ENCODE measurements at places on chromosomes 7 and 10.

GRCh38 chr10:86686972-86687371 lies 18.7 kb downstream of the LDB3 start:
- DNase-seq: no peak

GRCh38 chr10:79223091-79224048 lies 123.9 kb upstream of the PPIF start:
- no peak for DNase-seq

- DNase-seq: no peak
Observed at GRCh38 chr7:49580761-49581160, 192.7 kb upstream of the VWC2 start.

DNA sequence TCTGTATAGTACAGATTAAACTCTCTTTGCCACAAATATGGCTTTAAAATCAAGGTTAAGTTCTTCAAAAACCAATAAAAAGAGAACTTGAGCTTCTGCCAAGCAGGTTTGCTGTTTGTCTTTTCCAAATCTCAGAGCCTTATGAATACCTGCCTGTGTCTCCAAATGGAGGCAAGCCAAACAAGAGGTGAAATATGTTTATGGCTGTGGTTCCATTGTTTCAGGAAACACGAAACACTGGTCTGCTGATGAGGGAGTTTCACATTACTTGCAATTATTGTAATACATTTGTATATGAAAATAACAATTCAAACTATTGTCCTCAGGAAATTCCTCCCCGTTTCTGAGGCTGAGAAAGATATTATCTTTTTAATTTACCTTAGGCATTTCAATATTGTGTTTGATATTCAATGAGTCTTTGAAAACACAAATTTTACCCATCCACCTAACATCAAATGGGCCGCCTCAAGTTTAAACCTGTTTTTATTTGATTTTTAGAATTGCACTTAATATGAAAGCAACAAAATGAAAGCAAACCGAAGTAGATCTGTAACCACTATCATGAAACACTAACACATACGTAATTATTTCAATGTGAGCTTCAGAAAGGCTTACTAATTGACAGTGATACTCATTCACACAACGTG lies 359.3 kb downstream of the HGF start:
- DNase-seq: no peak

- no peak for DNase-seq
Observed at GRCh38 chr7:23467291-23467805, 2.9 kb downstream of the IGF2BP3 start.

DNA sequence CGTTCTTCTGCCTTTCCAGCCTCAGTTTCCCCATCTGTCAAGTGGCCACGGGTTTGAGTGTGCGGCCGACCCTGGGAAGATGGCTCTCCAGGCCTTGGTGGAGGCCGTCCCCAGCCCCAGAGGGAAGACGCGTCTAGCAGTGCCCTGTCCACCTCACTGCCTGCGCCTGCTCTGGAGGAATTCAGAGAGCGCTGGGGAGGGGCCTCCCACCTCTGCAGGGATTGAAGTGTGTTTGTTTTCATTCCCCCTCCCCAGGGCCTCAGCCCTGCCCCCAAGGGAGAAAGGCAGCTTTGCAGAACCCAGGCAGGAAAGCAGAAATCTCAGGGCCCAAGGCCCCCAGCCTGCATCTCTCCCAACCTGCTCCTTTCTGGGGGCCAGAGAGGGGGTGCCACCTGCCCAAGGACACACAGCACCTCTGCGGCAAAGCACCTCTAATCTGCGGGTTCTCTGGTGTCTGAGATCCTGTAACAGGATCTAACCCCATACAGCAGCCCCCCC lies 91.0 kb downstream of the MICALL2 start:
- no peak for DNase-seq

DNA sequence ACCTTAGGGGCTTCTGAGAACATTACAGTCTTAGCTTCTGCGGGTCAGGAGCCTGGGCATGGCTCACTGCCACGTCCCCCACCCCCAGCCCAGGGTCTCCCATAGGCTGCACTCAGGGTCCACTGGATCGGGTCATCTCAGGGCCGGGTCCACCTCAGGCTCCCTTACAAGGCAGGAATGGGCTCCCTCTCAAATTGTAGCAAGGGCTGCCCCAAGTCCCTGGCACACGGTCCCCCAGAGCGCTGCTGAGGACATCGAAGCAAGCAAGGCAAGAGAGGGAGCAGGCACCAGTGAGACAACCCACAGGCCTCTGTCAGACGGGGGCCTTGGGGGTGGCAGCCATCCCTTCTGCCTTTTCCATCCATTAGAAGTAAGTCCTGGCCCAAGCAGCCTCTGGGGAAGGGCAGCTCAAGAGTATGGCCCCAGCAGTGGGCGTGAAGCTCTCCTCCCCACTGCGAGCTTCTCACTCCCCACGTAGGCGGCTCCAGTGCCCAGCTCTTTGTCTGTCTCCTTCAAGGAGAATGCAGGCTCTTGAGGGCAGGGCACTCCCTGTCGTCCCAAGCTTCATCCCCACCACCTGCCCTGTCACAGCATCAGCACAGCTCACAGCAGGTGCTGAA lies 18.0 kb upstream of the RET start:
- no peak for DNase-seq

GRCh38 chr10:100972115-100972903 lies 3.0 kb downstream of the SEMA4G start:
- DNase-seq: no peak

- no peak for DNase-seq
Observed at GRCh38 chr10:9992661-9993060, 1025.0 kb upstream of the CELF2 start.

- DNase-seq: peak; percentile 22
Observed at GRCh38 chr7:50851891-50852290, 69.2 kb upstream of the GRB10 start.

- no peak for DNase-seq
Observed at GRCh38 chr7:100088095-100088620, 611 bp upstream of the COPS6 start.

- no peak for DNase-seq
Observed at GRCh38 chr10:68364101-68364886, 31.6 kb upstream of the PBLD start.

DNA sequence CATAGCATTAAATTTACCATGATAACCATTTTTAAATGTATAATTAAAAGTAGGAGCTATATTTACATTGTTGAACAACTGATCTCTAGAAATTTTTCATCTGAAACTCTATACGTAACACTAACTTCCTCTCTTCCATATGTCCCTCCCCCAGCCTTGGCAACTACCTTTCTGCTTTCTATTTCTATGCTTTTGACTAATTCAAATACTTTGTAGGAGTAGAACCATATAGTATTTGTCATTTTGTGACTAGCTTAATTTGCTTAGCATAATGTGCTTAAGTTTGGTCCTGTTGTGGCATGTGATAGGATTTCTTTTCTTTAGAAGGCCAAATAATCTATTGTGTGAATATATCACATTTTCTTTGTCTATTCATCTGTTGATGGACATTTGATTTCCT lies 225.3 kb upstream of the POT1 start:
- no peak for DNase-seq

GRCh38 chr7:1706381-1706720 lies 36.3 kb downstream of the ELFN1 start:
- no peak for DNase-seq

GRCh38 chr7:90723866-90724265 lies 127.7 kb downstream of the CDK14 start:
- DNase-seq: no peak

- no peak for DNase-seq
Observed at GRCh38 chr10:86371691-86372090, 5.1 kb upstream of the GRID1 start.

- DNase-seq: peak; percentile 18
Observed at GRCh38 chr10:125691160-125691981, 8.4 kb upstream of the TEX36 start.

DNA sequence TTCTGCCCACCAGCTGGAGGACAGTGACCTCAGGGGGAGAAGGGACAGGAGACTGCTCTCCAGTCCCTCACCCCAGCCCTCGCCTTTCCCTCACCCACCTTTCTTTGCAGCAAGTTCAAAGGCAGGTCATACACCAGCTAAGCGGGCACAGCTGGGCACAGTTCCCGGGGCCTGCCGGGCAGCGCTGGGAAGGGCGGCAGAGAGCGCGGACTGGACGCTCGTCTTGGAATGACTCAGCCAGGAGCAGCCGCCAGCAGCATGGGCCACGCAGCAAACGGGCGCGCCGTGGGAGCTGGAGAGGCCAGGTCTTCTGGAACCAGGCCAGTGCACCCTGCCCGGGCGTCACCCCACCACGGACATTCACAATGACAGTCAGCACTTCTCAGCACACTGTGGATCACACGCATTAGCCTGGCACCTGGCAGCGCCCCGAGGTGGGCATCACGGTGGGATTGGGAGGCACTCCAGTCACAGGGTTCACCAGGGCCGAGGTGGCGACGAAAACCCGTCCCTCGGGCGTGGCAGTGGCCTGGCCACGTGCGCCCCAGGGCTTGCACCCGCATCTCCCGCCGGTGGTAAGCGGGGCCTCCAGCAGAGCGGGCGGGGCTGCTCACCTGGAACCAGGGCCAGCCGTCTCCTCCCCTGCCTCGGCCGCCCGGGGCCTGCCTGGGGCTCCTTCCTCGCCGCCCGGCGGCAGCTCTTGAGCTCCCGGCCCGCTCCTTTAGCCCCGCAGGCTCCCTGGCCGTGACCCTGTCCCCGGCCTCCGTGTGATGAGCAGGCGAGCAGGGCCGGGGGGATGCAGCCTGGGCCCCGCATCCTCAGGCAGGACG lies 29.0 kb upstream of the WDFY4 start:
- DNase-seq: peak; percentile 47

GRCh38 chr10:47127188-47127785 lies 172.7 kb upstream of the GDF10 start:
- no peak for DNase-seq

DNA sequence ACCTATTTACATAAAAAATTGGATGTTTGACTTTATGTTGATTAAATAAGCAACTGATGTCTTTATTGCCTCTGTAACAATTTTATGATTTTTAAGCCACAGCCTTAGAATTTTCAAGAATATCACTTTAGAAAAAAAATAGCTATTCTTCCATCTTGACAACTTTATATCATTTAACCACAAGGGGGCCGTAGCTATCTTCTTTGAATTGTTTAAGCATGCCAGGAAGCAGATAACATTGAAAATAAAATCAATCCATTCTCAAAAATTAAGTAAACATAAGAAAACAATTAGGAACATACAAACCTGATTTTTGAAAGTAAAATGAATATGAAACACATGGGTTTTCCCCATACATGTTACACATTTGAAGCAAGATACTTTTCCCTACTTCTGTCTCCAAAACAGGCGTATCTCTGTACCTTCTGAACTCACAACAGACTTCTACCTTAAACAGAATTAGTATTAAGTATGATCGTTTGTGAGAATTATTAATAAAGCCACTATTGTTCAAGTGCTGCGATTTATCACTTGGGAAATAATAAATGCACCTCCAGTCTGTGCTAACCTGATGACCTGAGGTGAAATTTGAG lies 209.0 kb downstream of the CACNA2D1 start:
- peak; percentile 5 for DNase-seq

GRCh38 chr7:155846936-155847335 lies 34.7 kb upstream of the SHH start:
- no peak for DNase-seq

DNA sequence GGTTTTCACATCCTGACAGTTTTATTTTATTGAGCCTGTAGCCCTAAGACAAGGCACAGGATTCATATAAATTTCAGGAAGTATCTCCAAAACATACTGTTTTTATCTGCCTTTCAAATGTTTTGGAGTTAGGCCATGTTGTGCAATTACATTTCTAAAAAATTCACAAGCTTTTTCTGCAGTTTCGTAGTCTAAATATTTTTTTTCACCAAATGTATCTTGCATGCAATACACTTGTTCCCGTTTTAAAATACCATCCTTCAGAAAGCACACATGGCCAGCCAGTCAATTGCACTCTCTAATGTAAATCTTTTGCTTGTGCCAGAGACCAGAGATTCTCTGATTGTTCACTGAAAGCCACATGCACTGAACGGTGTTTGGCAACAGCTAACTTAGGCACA lies 161.5 kb upstream of the PRKCQ start:
- no peak for DNase-seq

DNA sequence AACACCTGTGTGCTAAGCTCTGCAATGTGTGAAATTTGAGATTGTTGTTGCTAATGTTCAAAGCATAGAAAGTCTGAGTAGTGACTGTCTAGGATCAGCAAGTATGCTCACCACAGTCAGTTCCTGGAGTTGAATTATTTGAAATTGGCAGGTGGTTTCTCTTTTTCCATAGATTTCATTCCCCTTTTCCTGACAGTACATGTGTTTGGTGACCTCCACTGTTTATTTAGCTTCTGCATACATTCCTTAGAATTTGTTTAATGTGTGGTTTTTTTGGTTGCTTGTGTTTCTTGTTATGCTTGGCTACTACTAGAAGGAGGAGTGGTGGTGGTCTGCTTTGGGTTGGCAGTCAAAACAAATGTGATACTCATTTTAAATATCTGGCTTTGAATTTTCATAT lies 52.3 kb downstream of the FOXP2 start:
- DNase-seq: no peak

DNA sequence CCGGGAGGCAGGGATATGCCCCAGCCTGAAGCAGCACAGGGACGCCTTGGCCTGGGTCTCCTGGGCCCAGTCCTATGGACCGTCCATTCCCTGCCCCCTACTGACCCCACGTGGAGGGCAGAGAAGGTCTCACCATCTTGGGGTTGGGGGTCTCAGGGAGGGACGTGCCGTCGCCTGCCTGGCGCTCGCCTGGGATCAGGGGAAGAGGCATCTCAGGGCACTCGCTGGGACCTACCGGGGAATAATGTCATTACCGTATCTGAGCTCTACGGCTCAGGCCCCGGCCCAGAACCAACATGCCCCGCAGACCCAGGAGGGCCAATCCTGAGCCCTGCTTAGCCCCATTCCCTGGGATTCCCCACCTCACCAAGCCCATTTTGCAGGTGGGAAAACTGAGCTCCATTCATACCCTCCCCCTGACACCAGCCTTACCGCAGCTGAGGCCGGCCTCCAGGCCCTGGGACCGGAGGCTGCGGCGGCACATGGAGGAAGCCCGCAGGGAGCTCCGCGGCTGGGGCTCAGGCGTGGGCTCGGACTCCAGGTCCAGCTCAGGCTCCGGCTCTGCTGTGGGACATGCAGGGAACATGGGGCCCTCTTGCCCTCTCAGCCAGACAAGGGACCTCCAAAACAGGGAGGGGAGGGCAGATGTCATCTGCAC lies 40.7 kb downstream of the GRID2IP start:
- DNase-seq: no peak

DNA sequence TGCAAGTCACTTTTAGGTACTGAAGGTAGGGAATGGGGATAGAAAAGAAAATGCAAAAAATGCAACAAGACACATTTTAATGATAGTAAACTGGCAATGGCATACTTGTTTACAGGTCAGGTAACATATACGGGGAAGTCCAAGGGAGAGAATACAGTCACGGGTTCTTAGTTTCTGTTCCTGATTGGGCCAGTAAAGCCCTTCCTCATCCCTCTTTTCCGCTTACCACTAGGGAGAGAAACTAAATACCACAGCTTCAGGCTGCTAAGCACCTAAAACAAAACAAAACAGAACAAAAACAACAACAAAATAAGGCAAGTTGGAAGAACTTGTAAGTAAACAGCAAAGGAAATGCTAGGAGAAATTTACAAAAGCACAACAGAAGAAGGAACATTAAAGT lies 65.2 kb upstream of the OGDHL start:
- no peak for DNase-seq

GRCh38 chr7:26279405-26279804 lies 12.3 kb upstream of the SNX10 start:
- DNase-seq: no peak
